ENCODE measurements at places on chromosomes 4 and X.

GRCh38 chr4:2275546-2276251 is 13.8 kb upstream of the MXD4 start:
- DNase-seq = no peak

DNA sequence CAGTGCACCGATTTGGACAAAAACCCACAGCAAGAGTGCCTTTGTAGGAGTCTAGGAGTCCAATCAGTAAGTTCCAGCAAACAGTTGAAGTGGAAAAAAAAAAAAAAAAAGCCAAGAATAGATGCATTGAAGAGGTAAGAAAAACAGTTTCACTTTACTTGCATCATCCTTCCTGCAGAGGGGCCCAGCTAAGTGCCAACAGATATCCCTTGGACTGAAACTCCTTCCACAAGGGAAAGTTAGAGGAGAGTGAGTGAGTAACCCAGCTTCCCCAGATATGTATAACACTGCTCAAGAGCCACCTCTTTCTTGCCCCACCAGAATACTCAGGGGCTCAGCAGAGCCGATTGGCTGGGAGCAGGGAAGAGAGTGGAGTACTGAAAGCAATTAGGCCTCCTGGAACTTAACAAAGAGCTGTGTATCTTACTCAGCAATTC is 617.7 kb upstream of the SMIM31 start:
- no peak for DNase-seq

- DNase-seq = no peak
Observed at GRCh38 chr4:107855723-107856122, 31.0 kb downstream of the SGMS2 start.

GRCh38 chr4:113468165-113469022 is 293.1 kb downstream of the CAMK2D start:
- no peak for DNase-seq

GRCh38 chr4:1288786-1289185 is 905 bp upstream of the MAEA start:
- DNase-seq = no peak
